ENCODE measurements at places on chromosomes 12 and 14.

GRCh38 chr12:130547480-130548155 lies 168.5 kb downstream of the RIMBP2 start:
- DNase-seq = no peak

GRCh38 chr14:70886421-70887206 lies 20.6 kb upstream of the PCNX1 start:
- no peak for DNase-seq

DNA sequence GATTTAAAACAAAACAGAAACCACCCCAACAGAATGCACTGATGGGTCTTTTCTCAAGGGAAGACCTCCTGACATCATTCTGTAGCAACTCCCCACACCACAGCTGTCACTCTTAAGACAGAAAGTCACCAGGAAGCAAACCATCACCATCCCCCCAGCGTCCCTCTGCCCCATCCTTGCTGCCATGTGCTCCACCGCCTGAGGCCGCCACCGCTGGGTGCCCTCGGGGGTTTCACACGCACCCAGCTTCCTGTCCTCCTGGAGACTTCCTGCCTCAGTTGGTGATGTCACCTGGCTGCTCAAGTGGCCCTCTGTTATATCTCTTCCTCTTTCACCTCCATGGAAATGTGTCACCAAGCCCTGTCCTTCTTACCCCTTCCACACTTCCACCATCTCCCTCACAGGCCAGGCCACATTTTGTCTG lies 71.4 kb upstream of the GPR68 start:
- no peak for DNase-seq

DNA sequence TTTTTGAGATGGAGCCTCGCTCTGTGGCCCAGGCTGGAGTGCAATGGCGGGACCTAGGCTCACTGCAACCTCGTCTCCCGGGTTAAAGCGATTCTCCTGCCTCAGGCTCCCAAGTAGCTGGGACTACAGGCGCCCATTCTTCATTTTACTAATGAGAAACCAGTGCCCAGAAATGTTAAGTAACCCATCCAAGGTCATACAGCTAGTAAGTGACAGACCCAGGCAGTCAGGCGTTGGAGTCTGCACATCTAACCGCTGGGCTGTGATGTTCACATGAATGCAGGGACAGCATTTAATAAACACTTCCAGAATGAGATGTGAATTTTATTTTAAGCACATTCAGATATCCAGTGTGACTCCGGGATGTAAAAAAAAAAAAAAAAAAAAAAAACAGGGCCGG lies 1.3 kb upstream of the TRIP11 start:
- DNase-seq = no peak

DNA sequence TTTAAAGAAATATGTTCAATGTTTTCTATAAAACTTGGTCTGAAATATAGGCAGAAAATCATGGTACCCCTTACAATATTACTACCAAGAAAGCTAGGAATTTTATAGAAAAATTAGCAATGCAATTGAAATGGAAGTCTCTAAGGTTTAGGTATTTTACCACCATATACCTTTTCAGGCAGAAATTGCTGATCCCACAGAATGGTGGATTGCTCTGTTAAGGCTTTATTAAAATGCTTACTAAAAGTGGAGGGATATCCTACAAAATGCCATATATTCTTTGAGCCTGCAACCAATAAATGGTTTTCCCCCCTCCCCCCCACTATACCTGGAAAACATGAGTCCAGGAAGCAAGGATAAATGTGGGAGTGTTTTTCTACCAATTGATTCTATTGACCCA lies 718.1 kb upstream of the NOVA1 start:
- no peak for DNase-seq

DNA sequence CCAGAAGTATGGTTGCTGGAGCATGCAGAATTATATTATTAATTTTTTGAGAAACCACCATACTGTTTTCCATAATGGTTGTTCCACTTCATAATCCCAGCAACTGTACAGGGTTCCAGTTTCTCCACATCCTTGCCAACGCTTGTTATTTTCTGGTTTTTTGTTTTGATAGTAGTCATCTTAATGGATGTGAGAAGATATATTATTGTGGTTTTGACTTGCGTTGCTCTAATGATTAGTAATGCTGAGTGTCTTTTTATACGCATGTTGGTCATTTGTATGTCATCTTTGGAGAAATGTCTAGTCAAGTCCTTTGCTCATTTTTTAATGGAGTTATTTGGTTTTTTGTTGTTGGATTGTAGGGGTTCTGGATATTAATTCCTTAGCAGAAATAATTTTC lies 58.1 kb downstream of the DAAM1 start:
- DNase-seq = no peak

- no peak for DNase-seq
These were observed 214.2 kb downstream of the ADAMTS20 start for GRCh38 chr12:43337571-43338444.

All from AG08395 (cell line).